ENCODE measurements at places on chromosomes 5 and 9.

DNA sequence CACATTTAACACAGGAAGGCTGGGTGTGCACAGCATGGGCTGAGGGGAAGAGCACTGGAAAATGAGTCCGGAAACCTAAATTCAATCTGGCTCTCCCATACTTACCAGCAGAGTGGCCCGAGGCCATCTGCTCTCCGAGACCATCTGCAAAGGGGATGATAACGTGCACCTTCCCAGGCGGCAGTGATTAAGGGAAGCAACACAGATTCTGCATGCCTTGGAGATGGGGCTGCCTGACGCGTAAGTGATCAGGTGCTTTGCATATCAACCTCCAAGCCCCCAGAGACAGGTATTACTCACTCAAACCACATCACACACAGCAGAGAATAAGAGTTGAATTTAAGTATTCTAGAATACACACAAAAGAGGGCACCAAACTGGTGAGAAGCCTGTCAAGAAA lies 9.1 kb downstream of the EPB41L4B start:
- DNase-seq = no peak

- no peak for DNase-seq
These were observed 1.6 kb downstream of the FAM219A start for GRCh38 chr9:34456746-34457145.

GRCh38 chr9:79658926-79659325 lies 87.2 kb downstream of the TLE4 start:
- DNase-seq = no peak

DNA sequence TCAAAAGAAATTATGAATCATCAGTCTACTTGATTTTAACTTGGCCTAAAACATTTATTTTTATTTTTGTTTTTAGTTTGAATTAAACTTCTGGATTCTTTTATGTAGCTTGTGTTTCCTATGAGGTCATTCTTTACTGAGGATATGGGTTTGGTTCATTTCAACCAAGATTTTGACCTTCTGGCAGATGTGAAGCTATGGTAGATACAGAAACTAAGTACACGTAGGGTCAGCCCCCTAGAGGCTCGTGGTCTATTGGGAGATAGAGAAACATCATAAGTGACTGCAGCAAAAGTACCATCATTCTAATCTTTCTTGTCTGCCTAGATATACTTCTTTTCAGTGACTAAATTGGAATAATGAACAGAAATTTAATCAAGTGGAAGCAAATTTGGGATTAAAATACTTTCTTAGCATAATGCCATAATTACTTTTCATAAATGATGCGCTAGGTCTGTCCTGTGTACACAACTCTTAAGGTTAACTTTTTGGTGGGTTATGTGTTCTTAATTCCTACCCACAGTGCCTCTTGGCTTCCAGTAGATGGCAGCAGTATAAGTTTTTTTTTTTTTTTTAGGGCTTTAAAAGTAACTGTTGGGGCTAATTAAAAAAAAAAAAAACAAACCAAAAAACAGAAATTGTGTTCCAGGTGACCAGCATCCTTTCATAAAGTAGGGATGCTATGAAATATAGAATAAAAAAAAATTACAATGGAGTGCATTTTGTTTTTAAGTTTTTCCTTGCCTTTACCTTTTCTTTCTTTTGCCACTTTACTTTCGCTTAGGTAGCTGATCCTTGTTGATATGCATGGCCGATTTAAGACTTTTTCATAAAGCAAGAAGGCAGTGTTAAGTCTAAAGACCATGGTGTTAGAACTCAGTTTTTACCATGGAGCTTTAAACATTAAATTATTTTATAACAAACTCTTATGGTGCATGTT lies 49.9 kb downstream of the LRRTM2 start:
- no peak for DNase-seq

- no peak for DNase-seq
These were observed 93.2 kb upstream of the PHYKPL start for GRCh38 chr5:178325679-178326373.

- DNase-seq = no peak
These were observed 69.7 kb downstream of the MEF2C start for GRCh38 chr5:88813244-88813643.

DNA sequence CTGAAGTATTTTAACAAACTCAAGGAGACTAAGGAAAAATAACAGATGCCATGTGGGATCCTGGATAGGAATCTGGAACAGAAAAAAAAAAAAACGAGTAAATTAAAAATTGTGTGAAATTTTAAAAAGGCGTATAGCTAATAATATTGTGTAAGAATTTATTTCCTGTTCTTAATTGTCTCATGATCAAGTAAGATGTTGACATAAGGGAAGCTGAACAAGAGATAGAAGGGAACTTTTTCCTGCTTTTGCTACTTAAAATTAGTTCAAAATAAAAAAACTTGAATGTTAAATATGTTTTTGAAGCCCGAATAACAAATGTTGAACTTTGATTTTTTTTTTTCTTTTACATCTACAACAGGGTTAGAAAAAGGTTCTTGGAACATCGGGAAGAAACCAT lies 10.5 kb downstream of the SNAPC3 start:
- DNase-seq = no peak

DNA sequence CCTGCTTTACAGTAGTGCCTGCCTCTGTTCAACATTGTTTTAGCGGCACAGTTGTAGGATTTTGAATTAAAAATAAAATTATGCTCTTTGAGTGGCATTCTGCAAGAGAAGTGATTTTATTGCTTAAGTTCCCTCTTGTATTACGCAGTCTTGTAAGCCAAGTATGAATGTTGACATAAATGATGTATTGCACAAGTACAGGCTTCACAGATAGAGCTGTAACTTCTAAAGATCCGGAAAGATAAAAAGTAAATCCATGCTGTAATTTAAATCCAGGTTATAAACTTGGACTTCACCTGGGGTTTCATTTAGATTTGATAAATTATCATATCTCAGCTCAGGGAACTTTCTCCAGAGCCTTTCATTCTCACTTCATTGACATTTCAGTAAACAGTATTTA lies 1114.7 kb downstream of the PTPRD start:
- DNase-seq = no peak

- DNase-seq = no peak
These were observed 131.4 kb upstream of the FAM120A start for GRCh38 chr9:93319992-93320500.

DNA sequence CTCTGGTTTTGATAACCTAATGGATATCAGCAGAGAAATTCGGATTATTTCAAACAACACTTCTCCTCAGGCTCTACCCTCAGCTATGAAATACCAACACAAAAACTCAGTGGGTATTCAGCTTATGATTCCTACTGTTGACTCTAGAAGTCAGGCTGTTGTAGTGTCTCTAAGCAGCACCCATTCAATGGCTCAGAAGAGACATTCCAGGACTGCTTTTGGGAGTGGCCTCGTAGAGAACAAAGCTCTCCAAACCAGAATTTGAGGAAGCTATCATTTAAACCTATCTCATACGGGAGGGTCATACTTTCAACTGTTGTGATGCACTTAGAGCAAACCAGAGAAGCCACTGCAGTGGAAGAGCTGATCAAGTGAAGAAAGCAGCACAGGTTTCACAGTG lies 34.1 kb downstream of the ETF1 start:
- no peak for DNase-seq

GRCh38 chr5:33400675-33401074 lies 40.1 kb upstream of the TARS1 start:
- DNase-seq = no peak

DNA sequence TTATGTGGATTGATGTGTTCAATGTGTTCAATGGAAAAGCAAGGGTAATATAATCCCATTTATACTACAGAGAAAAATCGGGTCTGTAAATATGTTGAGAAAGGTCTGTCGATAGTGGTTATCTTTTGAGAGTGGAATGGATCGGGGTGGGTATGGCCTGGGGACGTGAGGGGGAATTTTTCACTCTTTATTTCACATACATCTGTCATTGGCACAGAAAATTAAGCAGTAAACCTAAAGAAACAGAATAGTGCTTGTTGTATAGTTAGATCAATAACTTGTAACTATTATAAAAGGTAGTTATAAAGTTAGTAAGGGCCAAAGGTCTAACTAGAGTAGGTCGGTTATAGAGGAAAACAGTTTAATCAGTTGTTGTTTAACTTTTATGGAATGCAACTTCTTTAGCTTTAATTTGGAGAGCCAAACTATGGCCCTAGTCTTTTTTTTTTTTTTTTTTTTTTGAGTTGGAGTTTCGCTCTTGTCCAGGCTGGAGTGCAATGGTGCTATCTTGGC lies 66.1 kb upstream of the ABL1 start:
- DNase-seq = no peak

DNA sequence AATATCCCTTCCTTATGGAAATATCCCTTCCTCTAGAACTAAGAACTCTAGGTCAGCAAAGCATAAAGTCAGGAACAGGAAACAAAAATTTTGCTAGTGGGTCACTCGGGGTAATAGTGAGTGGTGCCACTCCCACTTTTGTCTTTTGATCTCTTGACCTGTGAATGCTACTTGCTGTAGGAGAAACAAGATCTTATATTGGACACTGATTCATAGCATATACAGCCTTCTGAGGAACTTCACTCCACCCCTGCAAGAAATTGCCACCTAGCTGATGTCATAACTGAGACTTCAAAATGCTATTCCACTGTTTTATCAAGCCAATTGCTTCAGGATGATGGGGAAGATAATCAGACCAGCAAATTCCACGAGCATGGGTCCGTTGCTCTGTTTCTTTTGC lies 53.3 kb upstream of the PRSS3 start:
- no peak for DNase-seq

GRCh38 chr5:121897341-121897740 lies 45.7 kb downstream of the FTMT start:
- DNase-seq = no peak

- DNase-seq = no peak
These were observed 85.2 kb downstream of the AUH start for GRCh38 chr9:91276513-91276912.

GRCh38 chr5:105898183-105898582 lies 1772.6 kb downstream of the EFNA5 start:
- DNase-seq = no peak

DNA sequence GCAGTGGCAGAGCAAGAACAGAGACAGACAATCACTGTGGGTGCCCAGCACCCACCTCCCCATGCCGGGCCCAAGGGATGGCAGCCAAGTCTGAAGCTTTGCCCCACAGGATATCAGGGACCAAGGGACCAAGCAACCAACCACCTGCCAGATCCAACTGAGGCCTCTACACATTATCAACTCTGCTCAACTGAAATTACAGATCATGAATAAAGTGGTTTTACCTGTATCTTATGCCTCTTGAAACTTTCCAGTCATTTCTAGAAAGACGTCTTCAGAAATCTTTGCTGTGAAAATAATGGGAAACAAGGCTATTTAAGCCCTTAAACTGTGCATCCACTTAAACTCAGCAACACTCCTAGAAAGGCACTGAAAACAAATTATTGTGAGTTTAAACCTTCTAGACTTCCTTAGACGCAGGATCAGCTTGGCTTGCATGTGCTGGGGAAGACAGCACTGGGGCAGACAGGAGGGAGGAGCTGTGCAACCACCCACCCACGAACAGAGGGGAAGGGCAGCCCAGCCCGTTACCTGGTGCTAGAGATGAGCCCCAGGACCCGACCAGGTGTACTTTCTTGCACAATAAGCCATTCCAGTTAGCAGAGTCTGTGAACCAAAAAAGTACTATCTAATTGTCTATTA lies 80.0 kb downstream of the SEMA4D start:
- DNase-seq = no peak

- peak; percentile 56 for DNase-seq
These were observed 32.6 kb downstream of the FNBP1 start for GRCh38 chr9:130010151-130010988.

GRCh38 chr9:116269250-116269649 lies 115.7 kb downstream of the PAPPA start:
- no peak for DNase-seq

DNA sequence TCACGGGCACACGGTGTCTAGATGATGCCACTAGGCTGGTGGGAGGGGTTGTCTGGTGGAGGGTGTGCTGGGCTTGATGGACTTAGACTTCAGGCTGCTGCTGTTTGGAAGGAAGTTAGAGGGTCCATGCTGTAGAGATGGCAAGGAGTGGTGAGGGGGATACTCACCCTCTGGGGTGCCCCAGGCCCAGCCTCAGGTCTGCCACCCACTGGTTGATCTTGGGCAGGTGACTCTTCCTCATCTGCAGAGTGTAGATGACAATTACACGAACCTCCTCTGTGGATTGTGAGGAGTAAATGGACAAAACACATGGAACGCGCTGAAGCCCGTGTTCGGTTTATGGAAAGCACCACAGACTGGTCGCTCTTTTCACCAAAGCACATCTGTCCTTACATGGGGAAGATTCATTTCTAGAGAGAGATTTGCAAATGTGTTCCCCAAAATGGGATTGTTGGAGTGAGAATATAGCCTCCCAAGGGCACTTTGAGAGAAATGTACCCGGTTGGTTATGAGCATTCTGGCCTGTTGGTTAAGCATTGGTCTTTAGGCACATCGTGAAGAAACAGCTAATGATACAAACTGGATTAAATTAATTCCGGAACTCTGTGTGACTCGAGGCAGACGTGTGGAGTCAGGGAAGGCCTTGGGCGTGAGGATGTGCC lies 58.2 kb downstream of the ZNF618 start:
- DNase-seq = no peak

- DNase-seq = no peak
These were observed 10.8 kb upstream of the PSAT1 start for GRCh38 chr9:78286125-78286524.

- DNase-seq = no peak
These were observed 2.4 kb downstream of the CAVIN4 start for GRCh38 chr9:100580257-100580656.

Data from effector memory CD4-positive, alpha-beta T cell (primary cell).